Activated CD8-positive, alpha-beta memory T cell treated with anti-CD3 and anti-CD28 coated beads for 4 hours (primary cell): ENCODE measurements at places on chromosomes 12 and 14.

DNA sequence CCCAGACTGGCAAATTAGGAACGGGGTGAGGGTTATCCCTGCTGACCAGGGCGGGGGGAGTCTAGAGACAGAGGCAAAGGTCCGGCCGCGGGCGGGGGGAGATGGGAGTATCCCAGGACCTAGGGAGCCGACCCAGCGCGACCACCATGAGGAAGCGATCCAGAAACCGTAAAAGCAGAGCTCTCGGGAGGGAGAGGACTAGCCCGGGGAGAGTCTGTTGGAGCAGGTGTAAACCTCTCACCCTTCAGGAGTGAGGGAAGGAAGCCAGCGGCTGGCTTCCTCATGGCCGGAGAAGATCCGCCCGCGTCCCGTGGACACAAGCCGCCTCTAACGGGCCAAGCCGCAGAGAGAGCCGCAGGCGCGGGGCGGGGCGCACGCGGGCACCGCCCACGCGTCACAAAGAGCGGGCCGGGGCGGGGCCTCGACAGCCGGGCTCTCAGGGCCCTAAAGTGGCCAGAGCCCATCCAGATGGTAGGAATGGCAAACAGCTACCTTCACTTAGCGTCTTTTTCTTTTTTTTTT lies at the start of gene ACRBP:
ACRBP (minus strand) TSS at position 350 of the 522 bp plus-strand sequence; CDS start at position 284, 66 bp downstream.
- DNase-seq = no peak

DNA sequence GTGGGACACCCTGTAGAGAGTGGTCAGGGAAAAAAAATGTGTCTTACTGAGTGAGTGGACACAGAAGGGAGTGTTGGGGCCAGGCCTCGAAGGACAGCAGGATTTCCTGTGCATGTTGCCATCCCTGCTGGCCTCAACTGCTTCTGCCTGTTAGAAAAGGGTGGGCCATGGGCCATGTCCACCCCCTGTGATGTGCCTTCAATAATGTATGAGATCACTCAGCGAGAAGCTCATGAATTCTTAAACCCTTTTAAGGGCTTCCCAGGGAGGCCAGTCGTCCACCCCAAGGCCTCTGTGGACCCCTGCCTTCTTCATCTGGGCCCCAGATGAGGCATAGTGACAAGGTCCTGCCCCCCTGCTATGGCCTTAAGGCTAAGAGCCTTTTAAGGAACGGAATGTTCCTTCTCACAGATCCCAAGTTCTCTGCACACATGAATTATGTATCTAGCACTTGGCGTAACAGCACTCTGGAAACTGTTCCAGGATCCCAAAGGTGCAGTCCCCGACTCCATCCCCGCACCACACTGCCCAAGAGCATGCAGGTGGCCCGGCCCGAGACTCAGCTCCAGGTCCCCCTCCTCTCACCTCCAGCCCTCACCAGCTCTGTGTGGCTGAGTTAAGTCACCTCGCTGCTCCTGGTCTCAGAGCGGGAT lies 8.9 kb upstream of the C14orf132 start:
- no peak for DNase-seq

GRCh38 chr14:66240105-66240504 lies 246.1 kb upstream of the CCDC196 start:
- no peak for DNase-seq

DNA sequence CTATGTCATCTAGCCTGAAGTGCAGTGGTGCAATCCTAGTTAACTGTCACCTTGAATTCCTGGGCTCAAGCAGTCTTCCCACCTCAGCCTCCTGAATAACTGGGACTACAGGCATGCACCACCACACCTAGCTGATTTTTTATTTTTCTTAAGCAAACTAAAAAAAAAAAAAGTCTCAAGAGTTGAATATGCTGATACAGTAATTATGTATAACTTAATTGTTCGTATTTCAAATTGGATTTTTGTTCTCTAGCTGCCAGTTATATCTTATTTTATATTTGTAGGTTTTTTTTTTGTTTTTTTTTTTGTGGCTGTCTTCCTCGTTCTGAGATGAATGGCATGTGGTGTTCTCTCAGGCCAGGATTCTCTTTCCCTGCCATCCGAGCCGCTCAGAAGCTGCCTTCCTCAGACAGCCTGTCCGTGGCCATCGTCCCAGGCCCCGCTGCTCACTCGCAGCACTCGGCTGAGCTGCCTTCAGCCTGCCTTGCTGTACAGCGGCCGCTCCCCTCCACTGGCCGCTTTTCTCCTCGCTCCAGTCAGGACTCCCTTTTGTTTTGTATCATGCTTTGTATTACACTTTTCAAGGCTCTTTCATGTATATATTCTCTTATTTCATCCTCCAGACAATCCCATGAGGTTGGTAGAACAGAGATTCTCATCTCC lies 53.3 kb downstream of the WDR20 start:
- no peak for DNase-seq

GRCh38 chr12:124369827-124370378 lies 75.0 kb downstream of the RFLNA start:
- DNase-seq = no peak

GRCh38 chr12:541676-542324 lies 82.1 kb downstream of the B4GALNT3 start:
- DNase-seq = no peak

- DNase-seq = no peak
These were observed 113.5 kb downstream of the SCARB1 start for GRCh38 chr12:124750149-124750656.

GRCh38 chr12:3770891-3771290 lies 18.0 kb upstream of the CRACR2A start:
- no peak for DNase-seq
